ENCODE measurements at places on chromosomes 5 and 9. TPM values are rescaled to one million over a fixed set of nuclear protein-coding genes. Genes with fewer than 3 reads are reported as not detected.

Gene PCDH12
- not detected for total RNA-seq

Gene SOX30
- total RNA-seq: not detected

Gene IL4
- not detected for total RNA-seq

GRCh38 chr5:122022966-122023365, 55.1 kb downstream of the LOX start:
- DNase-seq: no peak

Gene SLC31A2
- 3.1 TPM for total RNA-seq

- DNase-seq: peak; percentile 84
Measured at GRCh38 chr9:96655198-96655851, at the start of gene PRXL2C. PRXL2C (minus strand) TSS chr9:96655317; CDS start chr9:96655281, 36 bp downstream.

DNA sequence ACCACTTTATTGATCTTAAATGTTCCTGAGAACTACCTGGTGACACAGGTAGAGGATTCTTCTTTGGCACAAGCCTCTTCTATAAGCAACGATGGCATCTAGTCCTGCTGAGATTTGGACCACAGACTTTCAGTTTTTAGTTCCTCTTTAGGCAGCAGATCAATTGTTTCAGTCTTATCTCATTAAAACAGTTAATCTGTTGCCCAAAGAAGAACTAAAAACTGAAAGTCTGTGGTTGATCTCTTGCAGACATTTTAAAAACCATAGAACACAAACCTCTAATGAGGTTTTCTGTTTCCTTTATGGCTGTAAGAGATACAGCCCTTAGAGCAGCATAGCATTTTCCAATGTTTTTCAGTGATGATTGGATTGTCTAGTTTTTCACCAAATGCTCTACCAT, 480.9 kb downstream of the MTRR start:
- no peak for DNase-seq

DNA sequence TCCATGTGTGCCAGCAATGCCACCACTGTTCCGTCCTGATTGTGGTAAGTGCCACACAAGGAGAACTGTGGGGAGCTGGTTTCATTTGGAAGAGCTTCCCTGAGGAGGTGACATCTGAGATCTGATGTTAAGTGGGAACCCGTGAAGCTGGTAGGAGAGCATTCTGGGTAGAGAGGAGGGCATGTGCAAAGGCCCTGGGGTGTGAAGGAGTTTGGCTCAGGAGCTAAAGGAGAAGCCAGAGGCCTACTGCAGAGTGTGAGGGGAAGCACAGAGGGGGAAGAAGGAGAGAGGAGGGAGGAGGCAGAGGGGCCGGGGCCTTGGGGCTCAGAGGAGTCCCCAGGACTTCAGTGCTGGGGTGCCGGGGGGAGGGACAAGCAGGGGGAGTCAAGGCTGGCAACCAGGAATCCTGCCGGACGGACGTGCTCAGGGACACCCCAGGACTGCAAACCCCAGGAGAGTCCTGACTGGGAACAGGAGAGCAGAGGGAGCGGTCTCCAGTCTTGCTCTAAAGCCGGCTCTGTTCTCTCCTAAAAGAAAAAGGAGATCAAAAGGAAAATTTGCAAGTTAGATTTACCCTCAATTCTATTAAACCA, 19.7 kb downstream of the C9orf50 start:
- no peak for DNase-seq

GRCh38 chr5:137560420-137560819, 61.3 kb upstream of the SPOCK1 start:
- peak; percentile 56 for DNase-seq

Gene TMEM174
- not detected for total RNA-seq

DNA sequence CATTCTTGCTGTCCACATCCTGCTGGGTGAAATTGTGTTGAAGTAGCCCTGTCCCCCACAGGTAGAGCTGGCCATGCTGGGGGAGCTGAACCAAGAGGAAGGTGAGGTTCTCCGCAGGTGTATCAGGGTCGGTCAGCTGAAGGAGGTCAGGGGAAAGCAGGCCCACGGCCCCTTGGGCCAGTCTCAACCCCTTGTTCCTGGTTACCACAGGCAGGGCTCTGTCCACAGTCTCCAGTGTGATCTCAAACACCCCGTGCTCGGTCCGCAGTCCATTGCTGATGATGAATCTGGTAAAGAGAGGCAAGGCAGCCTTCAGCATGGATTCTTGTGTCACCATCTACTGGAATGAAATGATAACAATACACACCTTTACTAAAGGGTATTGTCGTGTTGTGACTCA, 53.4 kb upstream of the CER1 start:
- DNase-seq: no peak

DNA sequence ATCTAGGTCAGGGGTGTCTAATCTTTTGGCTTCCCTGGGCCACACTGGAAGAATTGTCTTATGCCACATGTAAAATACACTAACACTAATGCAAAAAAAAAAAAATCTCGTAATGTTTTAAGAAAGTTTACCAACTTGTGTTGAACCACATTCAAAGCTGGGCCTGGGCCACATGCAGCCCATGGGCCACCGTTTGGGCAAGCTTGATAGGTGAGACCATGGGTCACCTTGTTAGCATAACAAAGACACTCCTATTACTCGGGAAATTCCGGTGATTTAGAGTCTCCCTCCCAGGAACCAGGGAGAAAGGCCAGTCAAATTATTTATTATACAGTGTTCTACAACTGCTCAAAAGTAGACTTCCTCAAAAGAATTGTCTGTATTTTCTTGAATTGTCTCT, 12.7 kb downstream of the RECK start:
- DNase-seq: no peak

- peak; percentile 0 for DNase-seq
Measured at GRCh38 chr9:5949103-5949699, 58.5 kb downstream of the MLANA start.

- no peak for DNase-seq
Measured at GRCh38 chr9:4680173-4680525, 780 bp downstream of the CDC37L1 start.

Gene CEL
- not detected for total RNA-seq

Gene PCDHGA2
- total RNA-seq: not detected

DNA sequence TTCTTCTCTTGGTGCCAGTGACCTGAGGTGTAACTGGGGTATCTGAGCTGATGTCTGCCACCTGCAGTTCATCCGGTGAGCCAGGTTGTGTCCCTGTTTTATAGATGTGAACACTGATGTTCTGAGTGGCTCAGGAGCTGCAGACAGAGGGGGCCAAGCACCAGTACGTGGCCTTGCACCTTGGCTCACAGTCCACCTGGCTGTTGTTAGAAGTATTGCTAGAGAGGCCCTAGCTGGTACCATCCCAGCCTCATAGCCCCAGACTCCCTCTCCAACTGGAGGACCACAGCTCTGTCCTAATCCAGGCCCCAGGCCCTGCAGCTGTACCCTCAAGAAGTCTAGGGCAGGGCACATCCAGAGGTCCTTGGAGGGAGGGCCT, 16.2 kb downstream of the PHF2 start:
- no peak for DNase-seq

DNA sequence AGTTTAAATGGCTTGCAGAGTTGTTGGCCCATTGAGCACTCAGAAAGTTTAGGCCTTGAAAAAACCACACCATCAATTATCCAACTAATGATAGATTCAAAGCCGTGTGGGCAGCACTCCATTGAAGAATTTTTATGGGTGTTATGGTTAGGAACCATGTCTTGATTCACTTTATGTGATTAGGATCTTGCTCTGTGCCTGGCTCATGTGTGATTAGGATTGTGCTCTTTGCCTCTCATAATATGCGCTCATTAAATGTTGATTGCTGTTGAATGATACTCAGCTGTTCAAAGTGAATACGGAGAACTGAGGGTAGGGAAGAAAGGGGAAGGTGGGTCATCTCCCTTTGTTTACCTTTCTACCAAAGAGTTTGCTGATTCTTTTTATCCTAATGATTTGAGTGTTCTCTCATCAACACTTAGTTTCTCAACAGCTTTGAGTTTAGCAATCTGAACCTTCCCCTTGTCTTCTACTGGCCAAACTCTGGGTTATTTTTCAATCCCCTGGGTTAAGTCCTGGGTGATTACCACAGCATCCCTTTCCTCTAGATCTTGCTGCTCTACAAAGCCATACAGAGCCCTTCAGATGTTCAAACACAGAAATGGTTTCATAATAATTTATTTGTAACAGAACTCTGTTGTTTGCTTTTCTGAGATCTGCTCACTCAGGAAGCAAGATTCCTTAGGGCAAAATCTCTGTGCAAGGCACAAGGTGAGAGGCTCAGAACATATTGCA, 668.8 kb upstream of the RGMB start:
- no peak for DNase-seq

DNA sequence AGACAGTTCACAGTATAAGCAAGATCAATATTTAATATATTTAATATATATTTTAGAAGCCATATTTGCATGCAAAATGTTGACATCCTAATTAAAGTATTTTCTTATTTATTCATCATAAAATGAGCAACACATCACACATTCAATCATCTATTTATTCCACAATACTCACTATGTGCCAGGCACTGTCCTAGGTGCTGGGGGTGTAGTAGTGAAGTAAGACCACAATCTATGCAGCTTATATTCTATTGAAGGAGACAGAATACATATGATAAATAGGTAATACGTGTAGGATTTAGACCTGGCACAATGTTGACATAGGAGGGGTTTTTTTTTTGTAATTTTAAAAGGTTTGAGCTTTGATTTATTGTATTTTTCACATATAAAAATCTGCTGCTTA, 63.1 kb downstream of the GRIN3A start:
- no peak for DNase-seq

Gene ZNF462
- total RNA-seq: 6.8 TPM

GRCh38 chr5:98825582-98826375, 52.3 kb downstream of the RGMB start:
- no peak for DNase-seq

Gene PCDHB5
- total RNA-seq: not detected

- peak; percentile 79 for DNase-seq
Measured at GRCh38 chr9:33158843-33159776, 8.0 kb downstream of the B4GALT1 start.

GRCh38 chr9:28396058-28396457, 822.8 kb upstream of the C9orf72 start:
- DNase-seq: no peak

Gene EQTN
- not detected for total RNA-seq

DNA sequence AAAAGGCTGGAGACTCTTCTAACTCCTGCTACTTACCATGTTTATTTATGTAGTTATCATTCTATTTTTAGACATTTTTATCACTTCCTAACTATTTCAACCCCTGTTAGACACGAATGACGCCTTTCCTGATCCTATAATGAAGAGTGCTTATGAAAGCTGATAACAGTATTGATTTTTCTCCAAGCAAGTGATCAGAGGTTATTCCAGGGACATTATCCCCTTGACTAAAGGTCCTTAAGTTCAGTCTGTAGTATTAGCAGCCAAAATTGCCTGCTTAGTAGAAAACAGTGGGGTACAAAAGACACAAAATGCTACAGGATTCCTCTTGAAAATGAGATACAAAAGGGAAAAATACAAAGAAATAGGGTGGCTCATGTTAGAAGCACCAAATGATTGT, 235.6 kb downstream of the DNAH5 start:
- no peak for DNase-seq

GRCh38 chr5:118193194-118193905, 795.0 kb downstream of the DTWD2 start:
- DNase-seq: no peak

GRCh38 chr9:9170439-9171134, 1371.0 kb upstream of the DMAC1 start:
- no peak for DNase-seq

GRCh38 chr5:115184770-115185169, 15.1 kb upstream of the TRIM36 start:
- no peak for DNase-seq

DNA sequence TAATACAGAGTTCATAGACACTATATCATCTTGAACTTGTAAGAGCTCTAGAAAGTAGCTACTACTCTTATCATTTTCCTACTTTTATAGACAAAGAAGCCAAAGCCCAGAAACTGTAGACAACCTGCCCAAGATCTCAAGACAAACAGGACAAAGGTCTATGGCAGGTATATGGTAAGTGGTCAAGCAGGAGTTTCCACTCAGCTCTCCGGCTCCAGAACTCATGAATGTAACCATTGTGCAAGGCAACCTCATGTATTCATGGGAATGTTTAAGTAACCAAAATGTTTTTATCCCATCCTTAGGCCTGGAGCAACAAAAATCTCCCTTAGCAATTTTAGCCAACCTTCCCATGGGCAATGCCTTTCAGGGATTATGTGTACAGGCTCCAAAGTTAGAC, 163.4 kb upstream of the PUM3 start:
- DNase-seq: no peak

DNA sequence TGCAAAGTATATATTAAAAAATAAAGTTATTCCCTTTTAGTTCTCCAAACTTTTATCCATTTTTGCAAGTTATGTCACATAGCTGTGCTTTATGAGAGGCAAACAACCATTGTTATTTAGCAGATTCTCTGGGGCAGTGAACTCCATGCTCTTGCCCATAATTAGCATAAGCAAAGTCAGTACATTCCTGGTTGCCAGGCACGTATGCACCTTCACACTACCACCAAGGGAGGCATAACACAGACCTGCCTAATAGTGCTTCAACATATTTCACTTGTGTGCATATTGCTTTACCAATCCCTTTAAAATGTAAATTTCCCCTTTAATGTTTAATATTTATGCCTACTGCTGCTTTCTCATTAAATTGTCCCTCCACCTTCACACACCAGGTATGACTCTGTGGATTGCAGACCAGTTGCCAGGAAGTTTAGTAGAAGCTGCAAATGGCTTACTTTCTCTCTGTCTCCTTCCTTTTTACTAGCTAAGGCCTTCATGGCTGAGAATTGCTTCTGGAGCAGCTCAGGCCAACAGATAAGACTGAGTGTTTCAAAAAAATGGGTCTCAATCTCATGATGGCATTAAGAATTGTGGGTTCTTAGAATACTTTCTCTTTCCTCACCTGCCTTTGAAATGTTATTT, 388.2 kb downstream of the PRR16 start:
- no peak for DNase-seq

GRCh38 chr5:74622122-74622521, 18.4 kb downstream of the ENC1 start:
- no peak for DNase-seq

Gene INSL4
- total RNA-seq: not detected

DNA sequence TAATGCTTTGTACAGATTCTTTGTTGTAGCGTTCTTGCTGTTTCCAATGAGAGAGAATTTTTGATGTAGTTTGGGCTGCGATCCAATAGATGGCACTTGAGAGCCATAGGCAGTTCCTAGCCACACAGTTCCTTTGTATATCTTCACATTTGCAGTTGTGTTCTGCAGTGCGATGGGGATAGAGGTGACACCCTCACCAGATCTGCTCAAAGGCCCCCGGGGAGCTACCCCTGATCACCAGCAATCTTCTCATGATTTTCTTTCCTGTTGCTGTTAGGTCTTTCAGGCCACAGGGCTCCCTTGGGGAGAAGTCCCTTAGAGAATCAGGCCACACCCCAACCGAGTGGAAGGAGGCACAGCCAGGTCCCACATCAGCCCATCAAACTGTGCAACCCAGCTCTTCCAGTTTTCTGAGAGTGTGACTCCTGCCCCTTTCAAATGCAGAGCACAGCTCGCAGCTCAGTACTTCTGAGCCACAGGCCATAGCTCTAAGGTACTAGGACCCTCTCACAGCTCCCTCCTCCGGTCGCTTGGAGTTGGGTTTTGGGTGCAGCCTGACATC, 353.7 kb downstream of the SLCO4C1 start:
- no peak for DNase-seq

- DNase-seq: no peak
Measured at GRCh38 chr9:88905506-88905905, 85.8 kb upstream of the S1PR3 start.

GRCh38 chr5:172325452-172325851, 41.9 kb upstream of the UBTD2 start:
- no peak for DNase-seq

- DNase-seq: no peak
Measured at GRCh38 chr5:179151286-179152118, 91.3 kb downstream of the ZNF354C start.

- DNase-seq: no peak
Measured at GRCh38 chr9:137123468-137123837, 8.9 kb upstream of the DPP7 start.
